ENCODE measurements at places on chromosomes 2 and 18. TPM values are rescaled to one million over a fixed set of nuclear protein-coding genes. Genes with fewer than 3 reads are reported as not detected.

ELMOD3 gene
- 83.8 TPM for total RNA-seq

CROCC2 gene
- 0.06 TPM for total RNA-seq

CD207 gene
- not detected for total RNA-seq

EHD3 gene
- total RNA-seq: 3.6 TPM

AFF3 gene
- total RNA-seq: 2.5 TPM

MYCN gene
- 0.19 TPM for total RNA-seq

CNGA3 gene
- not detected for total RNA-seq

LIPG gene
- total RNA-seq: 1.2 TPM

ANKRD30B gene
- total RNA-seq: 0.36 TPM

LCT gene
- 0.09 TPM for total RNA-seq

SLC66A2 gene
- total RNA-seq: 69.4 TPM

UPP2 gene
- not detected for total RNA-seq

RNF125 gene
- total RNA-seq: 8.4 TPM

SCG2 gene
- total RNA-seq: 0.48 TPM

DSG2 gene
- 36.5 TPM for total RNA-seq

RAB6C gene
- not detected for total RNA-seq

MC5R gene
- total RNA-seq: not detected

CCL20 gene
- 19.2 TPM for total RNA-seq

POMC gene
- total RNA-seq: 13.5 TPM

RGPD4 gene
- not detected for total RNA-seq

STK17B gene
- 89.9 TPM for total RNA-seq

CNPPD1 gene
- 37.0 TPM for total RNA-seq

CNDP1 gene
- total RNA-seq: not detected

MPV17 gene
- 97.8 TPM for total RNA-seq

CD8A gene
- total RNA-seq: 1.4 TPM

EPB41L5 gene
- total RNA-seq: 24.0 TPM

PARD6G gene
- 2.3 TPM for total RNA-seq

KCNG2 gene
- 0.75 TPM for total RNA-seq

LYPD6 gene
- 1.3 TPM for total RNA-seq

NGEF gene
- not detected for total RNA-seq

UCN gene
- total RNA-seq: 1.8 TPM

FLACC1 gene
- total RNA-seq: 1.8 TPM

CRYBA2 gene
- not detected for total RNA-seq

PFN4 gene
- not detected for total RNA-seq

SRD5A2 gene
- not detected for total RNA-seq

ARHGAP28 gene
- 4.7 TPM for total RNA-seq

ALPG gene
- not detected for total RNA-seq

TFCP2L1 gene
- 3.5 TPM for total RNA-seq

MAP3K19 gene
- total RNA-seq: not detected

CDK15 gene
- 0.84 TPM for total RNA-seq

TTL gene
- 32.5 TPM for total RNA-seq

GNAL gene
- total RNA-seq: 5.4 TPM

IL1B gene
- total RNA-seq: 2.6 TPM

AMMECR1L gene
- 26.1 TPM for total RNA-seq

COLEC11 gene
- total RNA-seq: 15.9 TPM

CLEC4F gene
- total RNA-seq: not detected

NAGK gene
- 72.1 TPM for total RNA-seq

GPR39 gene
- total RNA-seq: not detected

WNT10A gene
- total RNA-seq: 0.36 TPM

DTYMK gene
- total RNA-seq: 31.7 TPM
